Activated T-cell treated with anti-CD3 and anti-CD28 coated beads for 24 hours (primary cell): ENCODE measurements at places on chromosomes 6 and 20.

DNA sequence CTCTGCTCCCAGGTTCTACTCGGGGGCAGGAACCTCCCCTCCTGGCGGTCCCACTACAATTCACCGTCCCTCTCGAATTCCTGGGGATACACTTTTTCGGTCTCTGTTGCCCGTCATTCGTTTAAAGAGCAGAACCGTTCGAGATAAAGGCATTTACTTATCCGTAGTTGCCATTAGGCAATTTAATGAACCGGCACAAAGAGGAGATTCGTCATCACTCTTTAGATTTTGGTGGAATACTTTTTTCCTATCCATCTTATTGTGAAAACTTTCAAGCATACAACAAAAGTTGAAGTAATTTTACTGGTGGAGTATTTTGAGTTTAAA lies 1.2 kb upstream of the CD24 start:
- DNase-seq = no peak

GRCh38 chr20:23438661-23439060 lies 824 bp upstream of the CSTL1 start:
- DNase-seq = no peak

GRCh38 chr6:130740308-130740707 lies 86.9 kb upstream of the SMLR1 start:
- no peak for DNase-seq

- DNase-seq = no peak
Measured at GRCh38 chr6:7148100-7148822, 40.5 kb downstream of the RREB1 start.

DNA sequence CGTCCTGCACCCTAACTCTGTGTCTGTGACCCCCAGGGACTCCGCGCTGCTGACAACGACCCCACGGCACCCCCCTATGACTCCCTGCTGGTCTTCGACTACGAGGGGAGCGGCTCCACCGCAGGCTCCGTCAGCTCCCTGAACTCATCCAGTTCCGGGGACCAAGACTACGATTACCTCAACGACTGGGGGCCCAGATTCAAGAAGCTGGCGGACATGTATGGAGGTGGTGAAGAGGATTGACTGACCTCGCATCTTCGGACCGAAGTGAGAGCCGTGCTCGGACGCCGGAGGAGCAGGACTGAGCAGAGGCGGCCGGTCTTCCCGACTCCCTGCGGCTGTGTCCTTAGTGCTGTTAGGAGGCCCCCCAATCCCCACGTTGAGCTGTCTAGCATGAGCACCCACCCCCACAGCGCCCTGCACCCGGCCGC lies 129.0 kb downstream of the TAF4 start:
- DNase-seq = no peak
